ENCODE measurements at places on chromosomes 11 and 22.
A peak's percentile ranks its signal among the peaks of the same experiment; 100 is the strongest.

GRCh38 chr11:76656050-76656531 is 14.5 kb downstream of the LRRC32 start:
- no peak for DNase-seq

- DNase-seq = no peak
These were observed 26.7 kb downstream of the IRAG1 start for GRCh38 chr11:10666556-10667520.

- DNase-seq = no peak
These were observed 4.6 kb upstream of the DIXDC1 start for GRCh38 chr11:111932611-111932950.

DNA sequence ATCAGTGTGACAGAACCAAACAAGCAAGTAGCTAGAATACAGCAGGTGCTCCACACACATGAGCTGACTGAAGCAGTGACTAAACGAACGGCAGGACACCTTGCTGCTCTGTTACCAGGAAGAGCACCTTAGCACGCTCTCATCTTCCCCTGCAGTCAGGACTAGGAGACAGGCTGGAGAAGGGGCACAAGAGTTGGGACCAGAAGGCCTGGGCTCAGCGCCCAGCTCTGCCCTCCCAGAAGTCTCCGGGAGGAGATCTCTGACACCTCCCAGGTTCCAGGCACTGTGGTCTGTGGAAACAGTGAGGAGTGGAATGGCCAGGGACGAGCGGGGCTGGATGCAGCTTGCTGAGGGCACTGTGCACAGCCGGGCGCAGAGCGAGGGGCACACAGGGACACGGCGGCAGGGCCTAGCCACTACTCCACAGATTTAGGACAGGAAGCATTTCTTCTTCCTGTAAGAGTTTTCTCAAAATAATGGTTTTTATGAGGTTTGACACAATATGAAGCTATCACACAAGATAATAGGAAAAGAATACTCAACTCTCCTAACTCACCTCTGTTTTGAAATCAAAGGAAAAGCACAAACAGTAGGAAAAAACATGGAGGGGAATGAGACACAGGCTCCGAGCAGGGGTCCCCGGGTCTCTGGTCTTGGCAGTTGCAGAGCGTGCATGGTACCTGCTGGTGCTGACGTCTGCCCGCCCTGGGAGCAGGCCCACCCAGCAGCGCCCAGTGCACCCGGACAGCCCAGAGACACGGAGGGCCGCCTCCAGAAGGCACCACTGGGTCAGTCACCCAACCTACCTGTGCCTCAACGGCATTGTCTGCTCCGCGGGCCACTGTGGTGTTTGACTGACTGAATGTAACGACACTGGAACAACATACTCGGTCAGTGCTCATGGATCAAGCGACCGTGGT is 67.6 kb downstream of the NCAPD3 start:
- DNase-seq = no peak

GRCh38 chr11:61158691-61159381 is 2.4 kb downstream of the VPS37C start:
- DNase-seq = no peak

DNA sequence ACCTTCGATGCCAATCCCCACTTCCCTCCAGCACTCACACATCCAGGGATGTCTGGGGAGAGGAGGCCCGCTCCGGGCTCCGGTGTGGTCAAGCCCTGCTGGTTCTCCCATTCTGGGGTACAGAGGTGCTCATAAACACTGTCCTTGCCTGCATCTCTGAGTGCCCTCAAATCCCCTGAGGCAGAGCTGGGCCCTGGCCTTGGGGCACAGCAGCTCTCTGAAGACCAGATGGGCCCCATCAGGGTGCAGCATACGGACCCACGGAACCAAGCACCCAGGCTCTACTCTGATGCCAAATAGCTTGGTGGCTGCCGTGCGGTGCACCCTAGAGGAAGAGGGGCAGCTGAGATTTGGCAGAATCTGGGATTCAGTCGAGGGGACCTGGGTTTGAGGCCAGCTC is 35.7 kb upstream of the NNMT start:
- DNase-seq = no peak

- no peak for DNase-seq
These were observed 21.8 kb upstream of the UPK3A start for GRCh38 chr22:45262931-45263462.

DNA sequence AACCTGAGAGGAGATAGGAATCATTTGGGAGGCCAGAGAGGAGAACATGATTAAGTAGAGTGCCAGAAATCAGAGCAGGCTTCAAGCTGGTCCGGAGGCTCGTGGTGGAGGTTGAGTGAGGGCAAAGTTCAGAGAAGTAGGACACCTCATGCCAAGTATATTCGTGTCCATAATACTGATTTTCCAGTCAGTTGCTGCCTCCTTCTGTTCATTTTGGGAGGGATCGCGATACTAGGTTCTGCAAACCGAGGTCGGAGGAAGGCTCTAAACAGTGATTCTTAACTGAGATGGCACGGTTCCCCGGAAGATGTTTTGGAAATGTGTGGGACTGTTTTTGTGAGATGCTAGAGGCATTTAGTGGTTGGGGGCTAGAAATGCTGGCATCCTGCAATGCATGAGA is 13.6 kb upstream of the CD3E start:
- peak; percentile 3 for DNase-seq

DNA sequence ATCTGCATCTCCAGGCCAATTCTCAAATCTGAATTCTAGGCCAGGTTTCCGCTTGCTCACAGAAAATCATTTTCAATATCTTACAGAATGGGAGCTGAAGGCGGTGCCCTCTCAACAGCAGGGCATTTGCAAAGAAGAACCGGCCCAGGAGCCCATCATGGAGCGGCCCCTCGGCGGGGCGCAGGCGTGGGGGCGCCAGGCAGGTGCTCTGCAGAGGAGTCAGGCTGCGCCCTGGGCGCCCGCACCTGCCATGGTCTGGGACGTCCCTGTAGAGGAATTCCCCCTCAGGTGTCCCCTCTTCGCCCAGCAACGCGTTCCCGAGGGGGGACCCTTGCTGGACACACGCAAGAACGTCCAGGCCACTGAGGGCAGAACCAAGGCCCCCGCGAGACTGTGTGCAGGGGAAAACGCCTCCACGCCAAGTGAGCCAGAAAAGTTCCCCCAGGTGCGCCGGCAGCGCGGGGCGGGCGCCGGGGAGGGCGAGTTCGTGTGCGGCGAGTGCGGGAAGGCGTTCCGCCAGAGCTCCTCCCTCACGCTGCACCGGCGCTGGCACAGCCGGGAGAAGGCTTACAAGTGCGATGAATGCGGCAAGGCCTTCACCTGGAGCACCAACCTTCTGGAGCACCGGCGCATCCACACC is 11.5 kb downstream of the ZNF74 start:
- no peak for DNase-seq

- no peak for DNase-seq
These were observed 379 bp upstream of the SLC3A2 start for GRCh38 chr11:62880231-62880802.

DNA sequence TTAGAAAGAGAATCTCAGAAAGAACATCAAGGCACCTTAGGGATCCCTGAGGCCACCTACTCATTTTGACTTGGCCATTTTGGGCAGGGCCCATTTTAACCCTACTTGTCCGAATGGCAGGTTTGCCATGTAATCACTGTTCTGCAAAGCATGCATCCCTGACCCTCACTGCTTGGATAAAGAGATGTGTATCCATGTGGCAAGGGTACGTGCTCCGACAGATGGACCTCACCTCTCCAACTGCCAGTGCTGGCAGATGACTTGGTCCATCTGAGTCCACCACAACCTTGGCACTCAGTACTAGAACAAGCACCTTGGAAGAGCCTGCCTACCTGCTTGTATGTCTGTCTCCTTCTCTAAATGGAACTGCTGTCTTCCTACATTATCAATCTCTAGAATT is 139.4 kb downstream of the SPATA19 start:
- no peak for DNase-seq

DNA sequence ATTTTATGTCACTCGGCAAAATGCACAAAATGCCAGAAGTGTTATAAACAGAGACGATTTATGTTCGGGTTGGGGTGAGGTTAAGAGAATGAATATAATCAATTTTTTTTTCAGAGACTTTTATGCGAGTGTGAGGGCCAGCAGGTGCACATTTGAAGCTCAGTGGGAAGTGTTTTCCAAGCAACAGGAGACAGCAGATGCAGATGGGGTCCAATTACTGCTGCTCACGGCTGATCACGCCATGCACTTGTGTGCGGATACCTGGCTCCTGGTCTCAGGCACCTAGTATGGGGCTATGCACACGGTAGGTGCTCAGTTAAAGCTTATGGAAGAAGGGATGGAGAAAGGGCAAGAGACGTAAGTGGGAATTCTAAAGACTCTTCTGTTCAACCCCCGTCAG is 249.1 kb downstream of the MIAT start:
- DNase-seq = no peak

- DNase-seq = no peak
These were observed 10.0 kb downstream of the KCNA4 start for GRCh38 chr11:30006876-30007275.

GRCh38 chr22:49979587-49980264 is 19.2 kb downstream of the PIM3 start:
- DNase-seq = peak; percentile 12

DNA sequence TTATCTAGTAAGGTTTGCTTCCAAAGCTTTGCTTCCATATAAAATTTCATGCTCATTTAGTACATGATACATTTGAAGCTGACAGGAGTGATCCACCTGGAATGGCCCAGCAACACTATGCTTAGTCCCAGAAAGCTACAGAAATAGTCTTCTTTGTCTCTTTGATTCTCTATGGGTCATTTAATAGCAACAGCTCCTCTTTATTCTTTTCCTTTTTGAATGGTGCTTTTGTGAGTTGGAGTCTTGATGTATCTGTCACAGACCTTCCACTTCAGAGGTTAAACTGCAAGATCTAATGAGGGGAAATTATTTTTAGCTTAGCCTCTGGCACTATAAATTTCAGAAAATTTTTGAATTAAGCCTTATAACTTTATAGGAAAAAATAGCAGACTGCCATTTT is 509.5 kb downstream of the KCNA4 start:
- peak; percentile 37 for DNase-seq

DNA sequence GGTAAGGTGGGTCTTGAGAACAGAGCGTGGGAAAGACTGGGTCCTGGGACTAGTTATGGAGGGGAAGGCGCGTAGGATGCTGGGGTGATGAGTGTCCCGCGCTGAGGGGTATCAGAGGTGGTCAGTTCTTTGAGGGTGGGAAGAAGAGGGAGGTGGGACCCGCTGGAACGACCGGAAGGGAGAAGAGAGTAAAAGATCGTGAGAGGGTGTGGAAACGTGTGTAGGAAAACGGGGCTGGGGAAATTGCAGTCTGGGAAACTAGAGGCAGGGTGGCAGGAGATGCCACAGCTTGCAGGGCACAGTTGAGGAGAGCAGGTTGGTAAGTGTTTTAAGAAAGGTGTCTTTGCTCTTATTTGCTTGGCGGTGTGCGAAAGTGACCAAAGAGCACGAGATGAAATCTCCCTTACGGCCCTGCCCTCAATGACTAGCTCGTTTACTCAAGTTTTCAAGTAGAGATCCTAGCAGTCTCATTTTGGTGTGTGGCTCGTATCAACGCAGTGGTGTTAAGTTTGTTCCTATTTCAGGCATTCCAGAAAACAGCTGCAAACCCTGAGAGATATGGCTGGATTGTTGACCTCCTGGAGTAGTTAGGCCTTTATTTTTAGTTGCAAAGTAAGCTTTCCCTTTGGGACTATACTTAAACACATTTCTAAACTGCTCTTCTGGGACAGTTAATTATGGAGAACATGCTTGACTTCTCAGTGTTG is 615 bp downstream of the STT3A start:
- DNase-seq = no peak

- DNase-seq = no peak
These were observed 533.3 kb downstream of the OPCML start for GRCh38 chr11:132999031-132999430.

DNA sequence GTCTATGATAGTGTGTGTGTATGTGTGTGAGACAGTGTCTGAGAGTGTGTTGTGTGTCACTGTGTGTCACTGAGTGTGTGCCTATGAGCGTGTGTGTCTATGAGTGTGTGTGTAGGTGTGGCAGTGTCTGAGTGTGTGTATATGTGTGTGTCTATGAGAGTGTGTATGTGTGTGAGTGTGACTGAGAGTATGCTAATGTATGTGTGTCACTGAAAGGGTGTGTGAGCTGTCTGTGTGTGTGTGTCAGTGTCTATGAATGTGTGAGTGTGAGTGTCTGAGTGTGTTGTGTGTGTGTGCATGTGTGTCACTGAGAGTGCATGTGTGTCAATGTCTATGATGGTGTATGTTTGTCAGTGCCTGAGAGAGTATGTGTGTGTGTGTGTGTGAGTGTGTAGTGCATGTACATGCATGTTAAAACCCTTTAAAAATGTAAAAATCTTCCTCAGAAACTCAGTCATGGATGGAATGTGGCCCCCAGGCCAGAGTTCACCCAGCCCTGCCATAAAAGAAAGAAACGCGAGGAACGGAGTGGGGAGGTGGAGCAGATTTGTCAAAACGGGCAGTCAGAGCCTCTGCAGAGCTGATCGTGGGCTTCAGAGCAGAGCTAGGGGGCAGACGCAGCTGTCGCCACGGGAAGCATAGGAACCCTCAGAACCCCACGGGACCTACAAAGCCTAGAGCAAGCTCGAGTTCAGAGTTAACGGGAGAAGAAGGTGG is 218.8 kb downstream of the CTTN start:
- DNase-seq = no peak

DNA sequence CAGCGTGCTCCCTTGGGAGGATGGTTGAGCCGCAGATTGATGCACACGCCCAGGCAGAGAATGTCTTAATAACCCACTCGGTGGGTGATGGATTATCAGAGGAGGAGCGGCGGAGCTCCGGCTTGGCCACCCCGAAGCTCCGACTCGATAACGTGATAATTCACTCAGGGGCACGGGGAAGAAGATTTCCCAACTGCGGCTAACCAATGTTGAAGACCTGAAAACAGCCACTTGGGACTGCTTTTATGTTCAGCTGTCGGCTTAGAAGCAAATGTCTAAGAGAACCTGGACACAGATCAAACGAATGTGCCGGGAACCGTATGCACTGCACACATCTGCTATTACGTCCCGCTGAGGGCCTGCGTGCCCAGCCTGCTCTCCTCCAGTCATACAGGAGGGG is 206.8 kb upstream of the CADM1 start:
- peak; percentile 63 for DNase-seq

GRCh38 chr22:33873666-33874065 is 46.6 kb downstream of the LARGE1 start:
- no peak for DNase-seq

- DNase-seq = no peak
These were observed 741.7 kb downstream of the NELL1 start for GRCh38 chr11:21411104-21411503.

DNA sequence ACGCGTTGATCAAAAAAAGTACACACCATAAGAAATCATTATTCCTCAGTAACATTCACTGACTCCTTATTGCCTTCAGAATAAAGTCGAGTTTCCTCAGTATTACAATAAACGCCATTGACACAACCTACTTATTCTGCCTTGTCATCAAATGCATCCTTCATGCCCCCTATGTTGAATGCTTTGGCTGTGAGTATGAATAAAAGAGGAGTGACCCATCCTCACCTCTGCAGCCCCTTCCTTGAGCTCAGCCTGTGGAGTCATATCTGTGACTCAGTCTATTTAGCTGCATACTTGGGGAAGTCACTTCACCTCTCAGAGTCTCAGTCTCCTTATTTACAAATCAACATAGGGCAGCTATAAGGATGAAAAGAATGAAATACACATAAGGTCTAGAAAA is 65.1 kb downstream of the USP35 start:
- no peak for DNase-seq

- no peak for DNase-seq
These were observed 47.5 kb upstream of the MRGPRX1 start for GRCh38 chr11:18986744-18987143.

GRCh38 chr11:2814751-2815150 is 70.8 kb downstream of the CDKN1C start:
- DNase-seq = no peak
